Urothelium cell line (cell line): ENCODE measurements at places on chromosomes 7 and 10.

- peak; percentile 43 for DNase-seq
These were observed 103.3 kb downstream of the GRB10 start for GRCh38 chr7:50679218-50680007.

GRCh38 chr10:48468866-48469511 is 135.9 kb downstream of the ARHGAP22 start:
- no peak for DNase-seq

GRCh38 chr7:150982351-150982750 is 4.2 kb upstream of the KCNH2 start:
- no peak for DNase-seq

DNA sequence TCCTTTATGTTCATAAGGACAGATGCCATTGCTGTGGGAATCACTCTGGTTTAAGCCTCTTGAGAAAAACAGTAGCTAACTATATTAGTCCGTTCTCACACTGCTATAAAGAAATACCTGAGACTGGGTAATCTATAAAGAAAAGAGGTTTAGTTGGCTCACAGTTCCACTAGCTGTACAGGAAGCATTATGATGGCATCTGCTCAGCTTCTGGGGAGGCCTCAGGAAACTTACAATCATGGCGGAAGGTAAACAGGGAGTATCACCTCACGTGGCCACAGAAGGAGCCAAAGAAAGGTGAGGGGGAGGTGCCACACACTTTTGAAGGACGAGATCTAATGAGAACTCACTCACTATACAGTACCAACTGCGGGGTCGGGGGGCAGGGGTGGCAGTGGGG is 2.9 kb upstream of the CAV2 start:
- DNase-seq: no peak

DNA sequence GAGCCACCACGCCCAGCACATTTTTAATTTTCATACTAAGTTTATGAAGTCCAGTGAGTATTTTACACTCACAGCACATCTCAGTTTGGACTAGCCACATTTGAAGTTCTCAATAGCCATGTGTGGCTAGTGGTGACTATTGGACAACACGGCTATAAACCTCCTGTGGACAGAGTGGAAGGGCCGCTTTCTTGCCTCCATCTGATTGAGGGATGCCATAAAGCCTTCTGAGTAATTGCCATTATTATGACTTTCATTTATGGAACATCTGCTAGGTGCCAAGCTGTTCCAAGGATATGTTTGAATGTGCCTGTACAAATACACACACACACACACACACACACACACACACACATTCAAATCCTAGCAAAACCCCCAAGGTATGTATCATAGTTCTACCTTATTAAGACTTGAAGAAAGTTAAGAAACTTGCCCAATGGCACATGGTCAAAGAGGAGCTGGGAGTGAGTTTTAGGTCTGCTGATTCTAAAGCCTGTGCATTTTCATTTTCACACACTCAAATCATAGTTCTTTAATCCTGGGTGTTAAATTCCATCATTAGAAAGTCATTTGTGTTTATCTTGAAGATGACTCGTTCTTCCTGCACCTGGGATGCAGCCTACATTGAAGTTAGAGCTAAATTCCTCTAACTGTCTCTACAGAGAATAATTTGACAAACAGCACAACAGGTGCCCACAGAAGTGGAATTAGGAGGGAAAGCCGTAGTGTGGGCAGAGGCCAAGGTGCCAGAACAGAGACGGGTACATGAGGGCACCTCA is 143.3 kb downstream of the PKD1L1 start:
- no peak for DNase-seq

- peak; percentile 18 for DNase-seq
These were observed 54.1 kb downstream of the NRAP start for GRCh38 chr10:113609704-113610108.

- DNase-seq: peak; percentile 47
These were observed 655 bp downstream of the KLHL7 start for GRCh38 chr7:23106057-23106822.

GRCh38 chr10:107214261-107214660 is 49.8 kb upstream of the SORCS1 start:
- no peak for DNase-seq

GRCh38 chr10:103890194-103890658 is 27.8 kb downstream of the STN1 start:
- DNase-seq: no peak

DNA sequence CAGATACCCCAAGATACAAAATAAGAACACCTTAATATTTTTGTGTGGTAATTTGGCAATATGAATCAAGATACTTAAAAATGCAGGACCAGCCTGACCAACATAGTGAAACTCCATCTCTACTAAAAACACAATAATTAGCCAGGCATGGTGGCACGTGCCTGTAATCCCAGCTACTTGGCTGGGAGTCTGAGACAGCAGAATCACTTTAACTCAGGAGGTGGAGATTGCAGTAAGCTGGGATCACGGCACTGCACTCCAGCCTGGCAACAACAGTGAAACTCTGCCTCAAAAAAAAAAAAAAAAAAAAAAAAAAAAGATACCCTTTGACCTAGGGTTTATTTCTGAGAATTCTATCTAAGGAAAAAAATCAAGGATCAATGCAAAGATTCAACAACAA is 450.7 kb downstream of the SORCS1 start:
- no peak for DNase-seq

DNA sequence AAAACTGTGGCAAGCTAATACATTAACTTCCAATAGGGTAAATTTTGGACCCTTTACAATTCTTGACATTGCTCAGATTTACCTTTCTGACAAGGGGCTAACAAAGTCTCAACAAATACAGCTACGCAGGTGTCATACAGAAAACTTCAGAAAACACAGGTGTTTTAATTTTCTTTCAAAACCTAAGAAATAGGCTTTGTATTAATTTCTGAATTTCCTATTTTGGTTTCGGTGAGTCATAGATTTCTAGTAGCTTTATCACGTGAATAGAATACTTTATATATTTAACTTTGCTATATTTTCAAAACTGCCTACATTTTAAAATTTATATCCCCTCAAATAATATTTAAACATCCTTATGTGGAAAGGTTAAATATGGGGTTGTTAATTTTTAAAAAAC is 215.3 kb downstream of the DGKB start:
- no peak for DNase-seq
